ENCODE measurements at places on chromosomes 6 and 20.

- DNase-seq = no peak
These were observed 99.0 kb downstream of the CAP2 start for GRCh38 chr6:17492350-17492749.

DNA sequence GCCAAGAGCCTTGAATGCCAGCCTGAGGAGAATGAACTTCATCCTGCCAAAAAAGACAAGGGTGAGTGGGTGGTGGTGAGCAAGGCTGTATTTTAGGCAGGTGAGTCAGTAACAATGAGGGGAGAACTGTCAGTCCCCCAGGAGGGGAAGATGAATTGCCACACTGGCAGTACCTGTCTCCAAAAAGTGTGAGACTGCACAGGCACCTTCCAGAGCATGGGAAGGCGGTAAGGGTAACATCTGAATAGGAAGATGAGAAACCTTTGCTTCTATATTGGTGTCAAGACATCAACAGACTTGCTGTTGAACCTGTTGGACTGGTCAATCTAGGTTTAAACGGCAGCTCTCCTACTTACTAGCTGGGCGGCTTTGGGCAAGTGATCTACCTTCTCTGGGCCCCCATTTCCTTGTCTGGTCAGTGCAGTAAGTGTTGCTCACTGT, 30.9 kb downstream of the STK35 start:
- no peak for DNase-seq

DNA sequence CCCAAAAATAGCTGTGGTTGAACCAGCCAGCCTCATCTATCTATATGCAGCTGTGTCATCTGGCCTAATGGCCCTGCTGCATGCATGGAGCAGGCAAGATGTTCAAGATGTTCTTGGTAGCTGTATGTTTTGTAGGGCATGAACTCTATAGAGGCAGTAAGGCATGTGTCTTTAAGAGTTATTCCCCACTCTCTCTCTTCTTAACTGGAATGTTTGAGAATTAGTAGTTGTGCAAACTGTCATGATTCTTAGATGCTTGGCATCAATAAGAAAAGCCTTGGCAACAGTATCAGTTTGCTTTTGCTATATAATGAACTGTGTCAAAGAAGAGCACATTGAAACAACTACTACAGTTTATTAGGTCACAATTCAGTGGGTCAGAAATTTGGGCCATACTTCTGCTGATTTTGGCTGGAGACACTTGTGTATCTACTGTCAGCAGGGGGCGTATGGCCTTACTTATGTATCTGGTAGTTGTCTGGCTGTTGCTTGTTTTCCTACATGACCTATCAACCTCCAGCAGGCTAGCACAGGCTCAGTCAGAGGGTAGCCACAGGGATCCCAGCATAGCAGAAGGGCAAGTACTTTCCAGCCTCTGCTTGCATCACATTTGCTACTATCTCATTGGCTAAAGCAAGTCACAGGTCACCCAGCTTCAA, 56.1 kb upstream of the LAMP5 start:
- no peak for DNase-seq

DNA sequence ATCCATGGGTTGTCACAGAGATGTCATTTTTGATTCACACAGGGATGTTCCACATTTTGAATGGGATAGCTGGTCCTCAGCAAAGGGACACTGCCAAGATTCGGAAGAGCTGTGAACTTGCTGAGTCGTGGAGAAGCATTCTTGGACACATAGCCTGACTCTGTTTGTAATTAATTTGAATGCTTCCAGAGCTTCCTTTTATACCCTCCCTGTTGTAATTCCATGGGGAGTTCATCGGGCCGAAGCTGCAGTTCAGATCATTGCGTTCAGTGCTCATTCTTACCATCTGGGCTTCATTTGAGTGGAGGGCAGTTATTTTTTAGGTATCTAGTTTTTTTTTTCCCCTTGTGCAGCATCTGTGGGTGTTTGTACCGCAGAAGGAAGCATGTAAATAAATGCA, 126.5 kb downstream of the SLC24A3 start:
- DNase-seq = no peak

- no peak for DNase-seq
These were observed 191.6 kb upstream of the SUPT3H start for GRCh38 chr6:45569210-45569945.

GRCh38 chr6:41654151-41654697, 16.0 kb downstream of the MDFI start:
- no peak for DNase-seq
